Stimulated activated CD8-positive, alpha-beta memory T cell treated with anti-CD3 and anti-CD28 coated beads, Interleukin-15, amount 100 ng/mL, for 48 hours (primary cell): ENCODE measurements at places on chromosomes 5 and 9.
A peak's percentile ranks its signal among the peaks of the same experiment; 100 is the strongest.

GRCh38 chr5:32512926-32513325, 68.4 kb upstream of the ZFR start:
- no peak for DNase-seq

- no peak for DNase-seq
These were observed 39.0 kb upstream of the ICE1 start for GRCh38 chr5:5383461-5383860.

GRCh38 chr5:317086-317811, 4.3 kb upstream of the AHRR start:
- DNase-seq, result peak; percentile 50

DNA sequence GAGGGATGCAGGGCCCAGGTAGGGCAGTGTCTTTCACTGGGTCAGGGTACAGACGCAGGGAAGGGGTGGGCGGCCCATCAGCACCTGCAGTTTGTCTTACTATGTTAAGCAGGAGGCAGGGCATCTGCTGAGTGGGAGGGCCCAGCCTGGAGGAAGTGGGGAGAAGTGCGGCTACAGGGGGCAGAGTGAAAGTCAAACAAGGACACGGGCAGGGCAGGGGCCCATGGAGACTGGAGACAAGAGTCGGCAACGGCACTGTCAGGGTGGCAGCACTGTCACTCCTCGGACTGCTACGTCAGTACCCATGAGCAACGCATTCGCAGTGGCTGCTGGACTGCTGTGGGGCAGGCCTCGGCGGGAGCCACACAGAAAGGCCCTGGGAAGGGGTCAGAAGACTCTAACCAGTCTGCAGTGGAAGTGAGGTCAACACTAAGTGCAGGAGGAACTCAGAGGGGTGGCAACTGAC, 19.7 kb downstream of the CAMSAP1 start:
- DNase-seq, result peak; percentile 52

DNA sequence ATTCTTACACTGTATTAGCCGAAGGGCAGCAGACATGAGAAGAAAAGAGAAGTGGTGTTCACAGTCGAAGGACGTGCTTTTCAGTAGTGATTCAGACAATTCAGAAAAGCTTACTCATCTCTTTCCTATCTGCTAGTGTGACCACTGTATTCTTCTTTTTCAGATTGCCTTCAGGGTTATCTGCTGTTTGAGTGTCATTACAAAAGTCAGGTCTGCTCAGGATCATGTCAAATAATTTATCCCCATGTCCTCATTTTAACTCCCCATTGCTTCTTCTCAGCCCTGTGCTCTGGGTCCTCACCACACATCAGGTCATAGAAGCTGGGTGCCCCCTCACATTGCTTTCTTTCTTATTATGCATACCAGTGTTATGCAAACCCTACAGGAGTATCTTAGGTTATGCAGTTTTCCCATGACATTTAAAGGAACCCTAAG, 394.0 kb downstream of the CETN3 start:
- no peak for DNase-seq

DNA sequence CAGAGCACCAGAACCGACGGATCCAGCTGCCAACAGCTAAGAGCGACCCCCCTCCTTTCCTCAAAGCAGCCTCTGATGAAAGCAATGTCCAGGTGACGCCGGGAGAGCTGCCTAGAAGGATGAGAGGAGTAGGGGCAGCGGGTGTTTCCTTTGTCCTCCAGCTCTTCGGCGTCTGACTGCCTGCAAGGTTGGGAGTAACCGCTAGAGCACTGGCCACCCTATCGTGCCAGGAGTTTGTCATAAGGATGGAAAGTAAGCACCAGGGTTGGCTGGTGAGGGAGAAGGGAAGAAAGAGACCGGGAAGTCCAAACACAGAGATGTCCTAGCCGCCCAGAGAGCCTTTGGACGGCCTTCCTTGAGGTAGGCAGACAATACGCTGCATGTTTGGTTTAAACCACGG, 10.8 kb downstream of the MRPL36 start:
- DNase-seq, result no peak

DNA sequence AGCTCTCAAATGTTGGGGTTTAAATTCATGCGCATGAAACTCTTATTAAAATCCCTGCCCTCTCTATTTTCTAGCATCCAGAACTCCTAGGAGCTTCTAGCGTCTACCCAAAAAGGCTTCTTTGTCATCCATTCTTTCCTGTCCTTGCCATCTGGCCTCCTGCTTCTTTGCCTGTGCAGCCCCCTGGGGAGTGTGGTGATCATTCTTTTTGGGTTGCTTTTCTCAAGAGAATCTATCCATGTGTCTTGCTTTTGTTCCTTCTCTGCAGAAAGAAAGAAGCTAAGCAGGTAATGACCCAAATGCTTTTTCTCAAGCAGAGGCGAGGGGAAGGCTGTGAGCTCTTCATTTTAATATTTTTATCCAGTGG, 26.6 kb downstream of the SKP2 start:
- no peak for DNase-seq

DNA sequence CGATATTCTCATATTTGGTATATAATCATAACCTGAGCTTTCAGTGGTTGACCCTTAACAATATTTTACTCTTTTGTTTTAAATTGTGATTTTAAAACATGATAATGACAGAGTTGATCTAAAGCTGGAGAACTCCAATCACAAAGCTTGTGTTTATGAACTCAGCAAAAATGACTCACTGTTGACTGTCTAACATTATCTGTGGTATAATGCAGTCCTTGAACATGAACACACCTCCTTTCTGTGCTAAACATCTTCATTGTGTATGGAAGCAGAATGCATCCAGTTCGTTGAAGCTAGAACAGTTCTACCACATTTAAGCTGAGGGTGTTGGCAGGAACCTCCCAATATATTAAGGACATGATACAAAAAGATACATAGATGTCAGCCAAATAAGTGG, 1030.2 kb upstream of the SEMA6A start:
- no peak for DNase-seq
